ENCODE measurements at places on chromosomes 4 and X.

- no peak for DNase-seq
Measured at GRCh38 chrX:8037593-8038348, 110.6 kb upstream of the PNPLA4 start.

GRCh38 chr4:15541941-15542340, 72.3 kb downstream of the CC2D2A start:
- DNase-seq, result no peak

DNA sequence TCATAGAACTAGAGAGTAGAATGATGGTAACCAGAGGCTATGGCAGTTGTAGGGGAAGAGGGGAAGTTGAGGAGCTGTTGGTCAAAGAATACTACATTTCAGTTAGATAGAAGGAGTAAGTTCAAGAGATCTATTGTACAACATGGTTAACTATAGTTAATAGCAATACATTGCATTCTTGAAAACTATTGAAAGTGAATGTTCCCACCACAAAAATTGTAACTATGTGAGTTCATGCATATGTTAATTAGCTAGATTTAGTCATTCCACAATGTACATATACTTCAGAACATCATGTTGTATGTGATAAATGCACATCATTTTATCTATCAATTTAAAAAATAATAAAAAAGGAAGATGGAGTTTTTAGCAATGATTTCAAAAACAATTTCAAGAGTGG, 125.3 kb upstream of the IL15 start:
- no peak for DNase-seq

GRCh38 chrX:153806999-153807575, 12.6 kb downstream of the SSR4 start:
- DNase-seq, result no peak

DNA sequence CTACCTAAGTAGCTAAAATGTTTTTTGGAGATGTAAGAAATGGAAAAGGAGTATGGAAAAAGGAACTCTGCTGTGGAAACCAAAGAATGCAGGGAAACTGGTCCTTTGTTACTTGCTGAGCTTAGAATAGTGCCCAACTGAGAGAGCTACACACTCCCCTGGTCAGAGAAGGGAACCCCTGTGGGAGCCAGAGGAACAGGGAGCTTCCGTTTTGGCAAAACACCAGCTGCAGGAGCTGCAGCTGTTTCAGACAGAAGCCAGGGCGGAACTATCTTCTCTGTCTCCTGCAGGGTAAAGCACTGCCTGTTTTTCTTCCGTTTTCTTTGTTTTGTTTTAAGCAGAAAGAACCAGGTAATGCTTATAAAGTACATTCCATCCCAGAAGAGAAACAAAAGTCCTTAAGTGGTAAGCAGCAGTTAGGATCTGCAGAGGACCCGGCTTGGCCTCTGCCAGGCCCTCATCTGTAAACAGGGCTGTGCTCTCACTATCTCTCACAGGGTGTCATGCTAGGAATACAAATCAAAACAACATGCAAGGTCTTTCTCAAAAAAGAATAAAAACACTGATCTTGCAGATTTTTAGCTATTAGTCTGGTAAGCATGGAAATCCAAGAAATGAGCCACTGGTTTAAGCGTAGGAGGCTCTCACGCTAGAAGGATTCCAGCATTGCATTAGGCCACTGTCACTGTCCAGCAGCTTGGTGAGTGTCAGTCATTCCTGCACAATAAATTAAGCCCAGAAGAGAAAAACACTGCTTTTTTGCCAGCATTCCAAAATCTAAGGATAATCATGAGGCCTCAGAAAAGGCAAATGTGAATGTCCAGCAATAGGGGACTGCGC, 76.1 kb downstream of the CHST7 start:
- DNase-seq, result no peak

DNA sequence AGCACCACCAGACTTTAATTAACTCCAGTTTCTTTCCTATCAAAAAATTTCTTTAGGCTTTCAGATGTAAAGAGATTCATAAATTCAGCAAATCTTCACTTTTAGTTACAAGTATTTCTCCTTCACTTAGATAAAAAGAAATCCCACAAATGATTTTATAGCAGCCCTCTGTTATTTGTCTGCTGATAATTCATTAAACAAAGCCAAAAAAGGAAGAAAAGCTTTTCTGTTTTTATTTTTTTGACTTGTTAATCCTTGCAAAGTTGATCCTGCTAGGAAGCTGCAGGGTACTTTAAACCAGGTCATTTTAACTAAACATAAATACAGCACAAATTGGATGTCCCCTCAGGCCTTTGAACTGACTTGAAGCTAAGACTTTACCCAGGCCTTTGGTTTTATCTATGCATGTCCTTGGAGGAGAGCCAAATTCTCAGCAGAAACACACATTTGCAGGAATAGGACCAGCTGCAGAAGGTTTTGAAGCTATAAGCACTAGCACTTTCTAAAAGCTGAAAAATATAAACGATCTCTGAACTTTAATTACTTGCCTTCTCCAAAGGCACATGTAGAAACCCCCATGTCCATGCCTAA, 57.5 kb downstream of the PCDH18 start:
- DNase-seq, result no peak

- DNase-seq, result no peak
Measured at GRCh38 chr4:1183985-1184773, 11.8 kb upstream of the SPON2 start.

- no peak for DNase-seq
Measured at GRCh38 chr4:57037982-57038604, 59.4 kb downstream of the POLR2B start.

DNA sequence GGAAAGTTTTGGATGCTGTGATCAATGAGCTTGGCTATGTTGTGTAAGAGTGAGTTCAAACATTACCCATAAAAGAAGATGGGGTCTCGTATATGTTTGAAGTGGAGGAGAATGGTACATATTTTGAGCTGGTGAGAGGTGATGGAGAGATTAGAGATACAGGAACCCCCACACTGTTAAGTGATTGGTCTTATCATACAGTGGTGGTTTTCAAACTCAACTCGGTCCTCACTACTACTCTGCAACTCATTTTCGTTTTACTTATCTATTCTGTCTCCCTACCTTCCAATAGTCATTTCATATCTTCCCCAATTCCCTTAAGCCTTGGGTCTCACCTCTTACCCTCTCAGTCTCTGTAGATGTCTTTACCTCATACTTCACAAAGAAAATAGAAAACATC, 16.4 kb upstream of the TNIP3 start:
- DNase-seq, result no peak

GRCh38 chr4:94506822-94507221, 55.1 kb downstream of the PDLIM5 start:
- no peak for DNase-seq

- no peak for DNase-seq
Measured at GRCh38 chrX:78534221-78534620, 124.9 kb downstream of the RTL3 start.

GRCh38 chr4:74524985-74525384, 80.0 kb downstream of the AREG start:
- no peak for DNase-seq

GRCh38 chr4:184392748-184393559, 81.4 kb downstream of the IRF2 start:
- DNase-seq, result no peak

DNA sequence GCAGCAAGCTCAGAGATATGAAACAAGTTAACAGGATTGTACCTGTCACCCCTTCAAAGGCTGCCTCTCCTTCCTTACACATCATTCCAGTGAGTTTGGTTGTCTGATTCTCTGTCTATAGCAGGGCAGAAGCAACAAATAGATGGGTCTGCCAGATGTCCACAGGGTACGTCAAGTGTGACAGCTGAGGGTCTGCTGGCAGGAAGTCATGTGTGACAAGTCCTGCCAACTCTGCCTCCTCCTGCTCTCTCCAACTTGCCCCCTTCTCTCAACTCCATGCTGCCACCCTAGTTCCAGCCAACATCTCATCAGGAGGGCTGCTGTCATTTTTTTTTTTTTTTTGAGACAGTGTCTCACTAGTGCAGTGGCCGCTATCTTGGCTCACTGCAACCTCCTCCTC, 109.2 kb downstream of the NSUN7 start:
- no peak for DNase-seq

DNA sequence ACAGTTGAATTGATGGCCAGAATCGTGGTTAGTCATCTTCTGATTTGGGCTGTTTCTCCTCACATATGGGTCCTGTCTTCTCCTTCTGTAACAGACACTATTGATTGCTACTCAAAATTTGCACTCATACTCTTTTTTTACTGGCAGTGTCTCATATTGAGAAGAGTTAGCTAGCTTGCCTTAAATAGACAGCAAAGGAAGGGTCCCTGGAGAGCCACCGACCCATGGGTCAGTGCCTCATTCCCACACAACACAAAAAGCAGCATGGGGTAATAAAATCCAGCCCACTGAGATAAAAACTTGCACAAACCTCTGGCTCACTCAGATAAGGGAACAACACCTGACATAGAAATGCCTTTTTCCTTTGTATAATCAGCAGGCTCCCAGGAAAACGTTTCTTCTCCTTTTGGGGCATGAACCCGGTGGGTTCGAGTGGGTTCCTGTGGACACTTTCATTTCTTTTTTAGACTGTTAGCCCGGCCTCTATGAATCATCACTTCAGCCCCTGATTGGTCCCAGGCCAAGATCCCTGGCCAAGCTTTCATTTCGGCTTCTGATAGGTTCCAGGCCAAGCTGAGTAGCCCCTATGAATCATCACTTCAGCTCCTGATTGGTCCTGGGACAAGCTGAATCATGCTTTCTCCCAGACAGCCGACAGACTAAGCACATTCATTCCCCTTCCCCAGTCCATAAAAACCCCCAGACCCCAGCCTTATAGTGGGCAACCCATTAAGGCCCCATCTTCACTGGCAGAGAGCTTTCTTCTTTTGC, 408.1 kb downstream of the DCAF12L2 start:
- no peak for DNase-seq

- no peak for DNase-seq
Measured at GRCh38 chr4:134308910-134309309, 107.3 kb upstream of the PABPC4L start.

DNA sequence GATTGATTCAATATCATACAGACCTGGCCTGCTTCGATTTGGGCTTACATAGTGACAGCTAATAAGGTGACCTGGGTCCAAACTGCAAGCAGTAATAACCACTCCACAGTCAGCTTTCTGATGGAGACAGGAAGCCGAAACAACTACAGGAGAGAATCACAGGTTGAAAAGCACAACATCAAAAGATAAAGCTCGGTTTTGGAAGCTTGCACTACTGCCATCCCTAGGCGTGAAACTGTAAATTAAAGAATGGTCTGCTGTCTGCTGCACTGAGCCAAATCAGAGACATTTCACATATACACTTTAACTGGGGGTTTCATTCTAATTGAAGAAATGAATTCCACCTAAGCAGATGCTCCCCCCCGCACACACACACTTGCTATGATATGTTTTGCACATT, 116.3 kb downstream of the DHX15 start:
- no peak for DNase-seq

DNA sequence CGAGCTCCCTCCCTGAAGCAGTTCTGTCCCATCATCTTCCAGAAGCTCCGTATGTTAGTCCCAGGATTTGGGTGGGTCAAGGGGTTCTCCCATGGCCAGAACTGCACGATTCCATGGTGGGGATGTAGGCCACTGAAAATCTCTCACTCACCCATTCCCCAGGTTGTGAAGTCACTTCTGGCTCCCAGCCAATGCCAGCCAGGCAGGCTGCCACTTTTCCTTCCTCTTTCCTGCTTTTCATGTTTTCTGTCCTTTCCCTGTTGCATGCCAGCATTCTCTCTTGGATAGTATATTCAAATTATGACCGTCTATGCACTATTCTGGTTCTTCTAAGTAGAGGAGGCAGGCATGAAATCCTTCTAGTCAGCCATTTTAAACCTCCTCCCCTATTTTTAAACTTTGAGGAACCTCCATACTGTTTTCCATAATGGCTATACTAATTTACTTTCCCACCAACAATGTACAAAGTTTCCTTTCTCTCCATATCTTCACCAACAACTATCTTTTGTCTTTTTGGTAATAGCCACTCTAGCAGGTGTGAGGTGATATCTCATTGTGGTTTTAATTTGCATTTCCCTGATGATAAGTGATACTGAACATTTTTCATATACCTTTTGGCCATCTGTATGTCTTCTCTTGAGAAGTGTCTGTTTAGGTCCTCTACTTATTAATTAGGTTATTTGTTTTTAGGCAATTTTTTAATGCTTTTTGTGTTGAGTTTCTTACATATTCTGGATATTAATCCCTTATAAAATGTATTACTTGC, 182.1 kb upstream of the TET2 start:
- no peak for DNase-seq

DNA sequence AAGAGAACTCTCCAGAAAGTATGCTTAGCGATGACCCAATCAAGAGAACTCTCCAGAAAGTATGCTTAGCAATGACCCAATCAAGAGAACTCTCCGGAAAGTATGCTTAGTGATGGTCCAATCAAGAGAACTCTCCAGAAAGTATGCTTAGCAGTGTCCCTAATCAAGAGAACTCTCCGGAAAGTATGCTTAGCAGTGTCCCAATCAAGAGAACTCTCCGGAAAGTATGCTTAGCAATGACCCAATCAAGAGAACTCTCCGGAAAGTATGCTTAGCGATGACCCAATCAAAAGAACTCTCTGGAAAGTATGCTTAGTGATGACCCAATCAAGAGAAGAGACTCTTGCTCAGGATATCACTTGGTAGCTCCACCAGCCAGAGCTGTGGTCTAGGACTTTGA, 92.5 kb downstream of the AFAP1 start:
- no peak for DNase-seq

DNA sequence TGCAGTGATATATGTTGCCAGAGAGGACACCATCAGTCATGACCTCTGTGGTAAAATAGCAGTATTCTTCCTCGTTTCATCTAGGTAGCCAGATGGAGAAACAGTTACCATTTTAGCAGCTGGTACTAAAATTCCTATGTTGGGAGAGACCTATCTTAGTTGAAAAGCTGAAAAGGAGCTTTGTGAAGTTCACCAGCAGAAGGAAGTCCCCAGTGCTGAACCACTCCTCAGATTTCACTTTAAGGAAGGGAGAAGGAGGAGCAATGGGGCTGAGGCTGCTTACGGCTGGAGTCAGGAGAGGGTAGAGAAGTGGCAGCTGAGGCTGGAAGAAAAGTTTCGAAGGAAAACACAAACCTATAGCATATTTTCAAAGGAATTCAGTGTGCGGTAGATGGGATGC, 103.7 kb downstream of the ATXN3L start:
- DNase-seq, result no peak

GRCh38 chrX:116342903-116343302, 93.5 kb upstream of the SLC6A14 start:
- no peak for DNase-seq

GRCh38 chrX:106898462-106898861, 4.7 kb downstream of the RIPPLY1 start:
- DNase-seq, result no peak

GRCh38 chrX:15834053-15834452, 20.6 kb downstream of the AP1S2 start:
- DNase-seq, result no peak

GRCh38 chrX:723781-724180, 93.2 kb downstream of the SHOX start:
- DNase-seq, result no peak

- DNase-seq, result no peak
Measured at GRCh38 chr4:2848449-2848848, 4.8 kb downstream of the ADD1 start.

DNA sequence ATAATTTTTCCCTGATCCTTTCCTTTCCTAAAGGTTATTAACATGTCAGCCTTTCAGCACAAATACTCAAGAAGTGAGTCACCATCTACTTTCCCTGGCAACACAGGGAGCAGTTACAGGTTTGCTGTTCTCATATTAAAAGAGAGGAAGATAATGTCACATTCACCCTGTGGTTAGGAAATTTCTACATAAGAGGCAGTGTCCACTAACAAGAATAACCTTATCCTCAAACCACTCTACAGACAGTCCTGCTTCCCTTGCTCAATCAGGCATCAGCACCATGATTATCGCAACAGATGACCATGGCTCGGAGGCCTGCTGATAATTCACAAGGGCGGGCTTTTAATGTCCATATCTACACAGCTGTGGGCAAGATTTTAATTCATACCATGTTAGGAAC, 30.9 kb downstream of the RNF150 start:
- DNase-seq, result no peak
